ENCODE measurements at places on chromosomes 11 and 22. TPM values are rescaled to one million over a fixed set of nuclear protein-coding genes. Genes with fewer than 3 reads are reported as not detected.

Gene SEZ6L
- total RNA-seq: 26.2 TPM

Gene NLRP10
- total RNA-seq: not detected

Gene LSP1
- not detected for total RNA-seq

Gene HSPB2
- total RNA-seq: not detected

Gene TAF10
- 148 TPM for total RNA-seq

Gene RAB1B
- 100 TPM for total RNA-seq

Gene GSTT2B
- 4.8 TPM for total RNA-seq

Gene ABCG4
- 0.53 TPM for total RNA-seq

Gene GGT5
- not detected for total RNA-seq

Gene OR56B1
- total RNA-seq: not detected

Gene KCNK4
- not detected for total RNA-seq

Gene CARD18
- total RNA-seq: not detected

Gene LMF2
- total RNA-seq: 65.5 TPM

Gene MAML2
- total RNA-seq: 18.8 TPM

Gene POU2AF1
- total RNA-seq: 0.58 TPM

Gene NECTIN1
- 44.8 TPM for total RNA-seq

Gene PDE3B
- 29.7 TPM for total RNA-seq

DNA sequence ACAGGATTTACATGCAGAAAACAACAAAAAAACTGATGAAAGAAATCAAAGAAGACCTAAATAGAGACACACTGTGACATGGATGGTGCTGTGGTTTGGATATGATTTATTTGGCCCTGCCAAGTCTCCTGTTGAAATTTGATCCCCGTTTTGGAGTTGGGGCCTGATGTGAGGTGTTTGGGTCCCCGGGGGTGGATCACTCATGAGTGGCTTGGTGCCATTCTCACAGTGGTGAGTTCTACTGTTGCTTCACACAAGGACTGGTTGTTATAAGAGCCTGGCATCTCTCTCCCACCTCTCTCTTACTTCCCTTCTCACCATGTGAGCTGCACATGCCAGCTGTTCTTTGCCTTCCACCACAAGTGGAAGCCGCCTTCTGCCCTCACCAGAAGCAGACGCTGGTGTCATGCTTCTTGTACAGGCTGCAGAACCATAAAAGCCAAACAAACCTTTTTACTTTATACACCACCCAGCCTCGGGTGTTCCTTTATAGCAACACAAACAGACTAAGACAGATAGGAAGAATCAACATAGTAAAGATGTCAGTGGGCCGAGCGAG, 7.8 kb upstream of the RTL6 start:
- H3K4me3 ChIP-seq: no peak overlapping the region
- DNase-seq: no peak
- H3K4me1 ChIP-seq: peaks cover 2% of the 10 kb centered on the region
- H3K27me3 ChIP-seq: peaks cover 6% of the 10 kb centered on the region

DNA sequence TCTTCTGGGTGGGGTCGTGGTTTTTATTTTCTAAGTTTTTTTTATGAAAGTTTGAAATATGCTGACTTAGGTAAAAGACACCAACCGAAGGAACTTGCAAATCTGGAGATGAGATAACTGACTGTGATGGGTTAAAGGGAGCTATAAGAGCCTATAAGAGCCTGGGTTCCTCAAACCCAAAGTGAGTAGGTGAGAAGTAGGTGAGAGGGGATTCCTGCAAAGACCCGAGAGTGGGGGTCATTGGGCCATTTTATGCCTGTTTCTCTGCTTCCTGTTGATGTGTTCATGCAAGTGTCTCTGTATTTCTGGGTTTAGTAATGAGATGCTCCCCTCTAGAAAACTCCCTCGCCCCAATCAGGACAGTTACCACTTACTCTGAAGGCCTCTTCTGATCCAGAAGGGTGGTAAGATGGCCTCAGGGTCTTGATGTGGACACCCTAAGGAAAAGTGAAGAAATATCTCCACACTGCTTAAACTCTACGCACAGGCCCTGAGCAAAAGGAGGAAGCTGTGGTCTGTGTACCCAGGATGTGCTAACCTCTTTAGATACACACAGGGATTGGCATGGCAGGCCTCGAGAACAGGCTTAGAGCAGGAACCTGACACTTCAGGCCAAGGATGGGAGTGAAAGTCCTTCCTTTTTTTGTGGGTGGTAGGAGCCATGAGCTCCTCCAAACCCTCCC, 1.8 kb downstream of the FLI1 start:
- no peak overlapping the region for H3K4me3 ChIP-seq
- H3K36me3 ChIP-seq: no peaks in the 10 kb centered on the region
- peaks cover 83% of the 10 kb centered on the region for H3K27me3 ChIP-seq
- H3K4me1 ChIP-seq: peaks cover 7% of the 10 kb centered on the region
- no peak for DNase-seq

GRCh38 chr11:35986947-35987346, 43.1 kb downstream of the LDLRAD3 start:
- no peak for DNase-seq
- peaks cover 3% of the 10 kb centered on the region for H3K36me3 ChIP-seq
- no peaks in the 10 kb centered on the region for H3K27me3 ChIP-seq
- peaks cover 6% of the 10 kb centered on the region for H3K4me1 ChIP-seq
- H3K4me3 ChIP-seq: no peak overlapping the region

- peak overlapping the region; percentile 71 for H3K27ac ChIP-seq
- H3K27me3 ChIP-seq: peaks cover 4% of the 10 kb centered on the region
- peak; percentile 54 for DNase-seq
- H3K36me3 ChIP-seq: no peaks in the 10 kb centered on the region
- H3K4me1 ChIP-seq: peaks cover 25% of the 10 kb centered on the region
These were observed 47.2 kb upstream of the SYT7 start for GRCh38 chr11:61627850-61628661.

DNA sequence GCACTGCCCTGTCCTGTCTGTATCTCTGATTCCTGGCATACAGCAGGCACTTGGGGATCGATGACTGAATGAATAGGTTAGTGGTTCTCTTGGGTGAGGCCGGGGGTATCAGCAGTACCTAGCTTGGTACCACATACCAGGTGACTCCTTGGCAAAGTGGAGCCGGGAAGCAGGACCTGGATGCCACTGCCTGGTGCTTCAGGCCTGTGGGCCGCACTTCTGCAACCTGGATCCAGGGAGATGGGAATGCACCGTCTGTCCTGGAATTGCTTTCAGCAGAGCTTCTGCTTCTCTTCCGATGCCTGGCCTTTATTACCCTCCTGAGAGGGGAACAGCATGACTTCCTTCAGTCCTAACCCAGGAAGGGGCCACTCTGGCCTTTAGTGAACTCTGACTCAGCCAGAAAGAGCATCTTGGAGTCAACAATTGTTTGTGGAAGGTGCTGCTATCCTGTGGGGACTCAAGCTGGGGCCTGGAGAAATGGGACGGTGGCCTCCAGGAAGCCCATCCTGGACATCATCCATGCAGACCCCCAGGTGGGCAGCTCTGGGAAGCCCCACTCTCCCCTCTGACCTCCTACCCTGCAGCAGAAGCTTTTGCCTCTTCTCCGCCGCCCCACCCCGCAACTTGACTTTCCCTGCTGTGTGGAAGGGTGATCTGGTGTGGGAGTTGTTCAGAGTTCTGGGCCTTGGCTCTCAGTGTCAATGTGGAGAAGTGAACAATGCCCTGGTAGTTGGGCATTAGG, 5.1 kb downstream of the CD82 start:
- H3K27ac ChIP-seq: no peak overlapping the region
- peaks cover 37% of the 10 kb centered on the region for H3K27me3 ChIP-seq
- no peaks in the 10 kb centered on the region for H3K4me1 ChIP-seq
- H3K4me3 ChIP-seq: no peak overlapping the region
- DNase-seq: no peak

GRCh38 chr11:123742031-123742723, 717 bp upstream of the ZNF202 start:
- DNase-seq: no peak
- H3K4me3 ChIP-seq: peak overlapping the region; percentile 82
- H3K27me3 ChIP-seq: no peaks in the 10 kb centered on the region
- peaks cover 29% of the 10 kb centered on the region for H3K4me1 ChIP-seq
- H3K36me3 ChIP-seq: peaks cover 14% of the 10 kb centered on the region

GRCh38 chr11:58316142-58316541, 42.7 kb downstream of the OR5B17 start:
- no peak for DNase-seq
- H3K4me1 ChIP-seq: no peaks in the 10 kb centered on the region
- H3K27ac ChIP-seq: no peak overlapping the region

GRCh38 chr11:35267504-35267903, 128.5 kb downstream of the CD44 start:
- peaks cover 10% of the 10 kb centered on the region for H3K27me3 ChIP-seq
- no peaks in the 10 kb centered on the region for H3K36me3 ChIP-seq
- no peak overlapping the region for H3K27ac ChIP-seq
- H3K4me3 ChIP-seq: no peak overlapping the region
- no peak for DNase-seq

GRCh38 chr22:27097506-27097905, 440.1 kb downstream of the MIAT start:
- no peak overlapping the region for H3K4me3 ChIP-seq
- DNase-seq: no peak
- H3K27me3 ChIP-seq: peaks cover 47% of the 10 kb centered on the region
- peaks cover 3% of the 10 kb centered on the region for H3K4me1 ChIP-seq
- H3K27ac ChIP-seq: no peak overlapping the region
- H3K36me3 ChIP-seq: no peaks in the 10 kb centered on the region

- no peaks in the 10 kb centered on the region for H3K36me3 ChIP-seq
- peaks cover 25% of the 10 kb centered on the region for H3K27me3 ChIP-seq
- no peak for DNase-seq
- no peak overlapping the region for H3K4me3 ChIP-seq
- peaks cover 12% of the 10 kb centered on the region for H3K4me1 ChIP-seq
These were observed 133.0 kb upstream of the C11orf58 start for GRCh38 chr11:16605389-16605893.

- H3K4me3 ChIP-seq: no peak overlapping the region
- H3K27me3 ChIP-seq: no peaks in the 10 kb centered on the region
- H3K4me1 ChIP-seq: peaks cover 4% of the 10 kb centered on the region
- H3K27ac ChIP-seq: no peak overlapping the region
- no peak for DNase-seq
These were observed 18.4 kb downstream of the SULT4A1 start for GRCh38 chr22:43843783-43844530.

GRCh38 chr22:27228771-27229170, 571.4 kb downstream of the MIAT start:
- H3K27ac ChIP-seq: no peak overlapping the region
- no peaks in the 10 kb centered on the region for H3K36me3 ChIP-seq
- peaks cover 23% of the 10 kb centered on the region for H3K27me3 ChIP-seq
- no peak for DNase-seq

- peaks cover 17% of the 10 kb centered on the region for H3K4me1 ChIP-seq
- H3K27me3 ChIP-seq: no peaks in the 10 kb centered on the region
- DNase-seq: no peak
- H3K27ac ChIP-seq: no peak overlapping the region
- H3K36me3 ChIP-seq: no peaks in the 10 kb centered on the region
- H3K4me3 ChIP-seq: no peak overlapping the region
These were observed 1427.1 kb downstream of the LRRC4C start for GRCh38 chr11:40032331-40032730.

- H3K36me3 ChIP-seq: no peaks in the 10 kb centered on the region
- no peak for DNase-seq
- H3K27ac ChIP-seq: no peak overlapping the region
- H3K4me1 ChIP-seq: no peaks in the 10 kb centered on the region
- no peak overlapping the region for H3K4me3 ChIP-seq
These were observed 10.3 kb upstream of the IGSF9B start for GRCh38 chr11:133966921-133967598.

- no peak for DNase-seq
- no peaks in the 10 kb centered on the region for H3K4me1 ChIP-seq
- H3K4me3 ChIP-seq: no peak overlapping the region
- no peak overlapping the region for H3K27ac ChIP-seq
- no peaks in the 10 kb centered on the region for H3K27me3 ChIP-seq
- peaks cover 44% of the 10 kb centered on the region for H3K36me3 ChIP-seq
These were observed 39.5 kb upstream of the CLNS1A start for GRCh38 chr11:77677138-77677537.

GRCh38 chr11:96199563-96200025, 143.4 kb downstream of the MAML2 start:
- no peak for DNase-seq
- H3K36me3 ChIP-seq: peaks cover 9% of the 10 kb centered on the region
- no peak overlapping the region for H3K4me3 ChIP-seq
- H3K27ac ChIP-seq: peak overlapping the region; percentile 35
- no peaks in the 10 kb centered on the region for H3K27me3 ChIP-seq

- H3K4me3 ChIP-seq: no peak overlapping the region
- peaks cover 24% of the 10 kb centered on the region for H3K4me1 ChIP-seq
- no peaks in the 10 kb centered on the region for H3K27me3 ChIP-seq
- no peak overlapping the region for H3K27ac ChIP-seq
- H3K36me3 ChIP-seq: peaks cover 8% of the 10 kb centered on the region
These were observed 98.1 kb downstream of the TBC1D22A start for GRCh38 chr22:46860562-46860961.

DNA sequence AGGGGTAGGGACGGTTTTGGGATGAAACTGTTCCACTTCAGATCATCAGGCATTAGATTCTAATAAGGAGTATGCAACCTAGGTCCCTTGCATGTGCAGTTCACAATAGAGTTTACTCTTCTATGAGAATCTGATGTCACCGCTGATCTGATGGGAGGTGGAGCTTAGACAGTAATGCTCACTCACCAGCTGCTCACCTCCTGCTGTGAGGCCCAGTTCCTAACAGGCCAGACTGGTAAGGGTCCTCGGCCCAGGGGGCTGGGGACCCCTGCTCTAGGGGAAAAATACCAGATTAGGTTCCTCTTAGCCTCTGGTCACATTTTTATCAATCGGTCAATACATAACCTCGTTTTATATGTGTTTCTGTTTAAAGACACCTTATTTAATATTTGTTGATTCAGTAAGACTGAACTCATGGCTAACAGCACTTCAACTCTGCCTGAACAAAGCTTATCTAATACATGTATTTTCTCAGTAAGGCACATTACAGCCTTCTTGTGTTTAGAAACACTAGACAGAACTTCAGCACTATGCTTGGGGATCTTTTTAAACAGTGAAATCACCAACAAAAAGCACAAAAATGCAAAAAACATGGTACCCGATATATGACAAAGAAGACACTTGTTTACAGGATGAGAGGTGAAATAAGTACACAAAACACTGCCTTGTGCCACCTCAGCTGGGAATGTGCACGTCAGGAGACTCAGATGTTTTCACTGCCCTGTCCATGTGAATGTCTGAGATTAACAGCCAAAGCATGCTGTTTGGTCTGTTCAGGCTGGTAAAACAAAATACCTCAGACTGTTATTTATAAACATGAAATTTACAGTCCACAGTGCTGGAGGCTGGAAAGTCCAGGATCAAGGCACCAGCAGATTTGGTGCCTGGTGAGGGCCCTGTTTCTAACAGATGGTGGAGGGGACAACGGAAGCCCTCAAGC, 107.5 kb downstream of the USP35 start:
- H3K4me3 ChIP-seq: no peak overlapping the region
- H3K4me1 ChIP-seq: peaks cover 31% of the 10 kb centered on the region
- peaks cover 3% of the 10 kb centered on the region for H3K36me3 ChIP-seq
- no peaks in the 10 kb centered on the region for H3K27me3 ChIP-seq
- no peak for DNase-seq
- H3K27ac ChIP-seq: no peak overlapping the region

- no peaks in the 10 kb centered on the region for H3K27me3 ChIP-seq
- no peak for DNase-seq
- no peak overlapping the region for H3K4me3 ChIP-seq
- H3K4me1 ChIP-seq: peaks cover 6% of the 10 kb centered on the region
- no peak overlapping the region for H3K27ac ChIP-seq
- peaks cover 17% of the 10 kb centered on the region for H3K36me3 ChIP-seq
These were observed 9.9 kb downstream of the CSTF3 start for GRCh38 chr11:33151399-33151798.

GRCh38 chr11:113134626-113135025, 173.4 kb downstream of the NCAM1 start:
- H3K27me3 ChIP-seq: peaks cover 5% of the 10 kb centered on the region
- DNase-seq: no peak
- no peaks in the 10 kb centered on the region for H3K36me3 ChIP-seq
- no peak overlapping the region for H3K4me3 ChIP-seq
